HS-5 (cell line): ENCODE measurements at places on chromosomes 5 and 9.

GRCh38 chr9:127119320-127119709 lies 3.1 kb downstream of the ANGPTL2 start:
- no peak for DNase-seq

DNA sequence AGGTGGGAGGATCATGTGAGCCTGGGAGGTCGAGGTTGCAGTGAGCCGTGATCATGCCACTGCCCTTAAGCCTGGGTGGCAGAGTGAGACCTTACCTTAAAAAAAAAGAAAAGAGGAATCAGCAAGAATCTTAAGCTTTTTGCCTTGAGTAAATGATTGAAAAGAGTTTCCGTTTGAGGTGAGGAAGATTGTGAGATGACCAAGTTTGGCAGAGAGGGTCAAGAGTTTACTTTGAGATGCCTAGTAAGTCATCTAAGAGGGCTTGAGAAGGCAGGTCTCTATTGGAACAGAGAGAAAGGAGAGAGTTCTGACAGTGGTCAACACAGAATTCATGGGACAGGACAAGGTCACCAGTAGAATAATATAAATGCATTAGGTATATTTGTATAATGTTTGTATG lies 572.1 kb downstream of the TLE4 start:
- DNase-seq: no peak

GRCh38 chr9:121816845-121817450 lies 165.5 kb downstream of the DAB2IP start:
- no peak for DNase-seq

DNA sequence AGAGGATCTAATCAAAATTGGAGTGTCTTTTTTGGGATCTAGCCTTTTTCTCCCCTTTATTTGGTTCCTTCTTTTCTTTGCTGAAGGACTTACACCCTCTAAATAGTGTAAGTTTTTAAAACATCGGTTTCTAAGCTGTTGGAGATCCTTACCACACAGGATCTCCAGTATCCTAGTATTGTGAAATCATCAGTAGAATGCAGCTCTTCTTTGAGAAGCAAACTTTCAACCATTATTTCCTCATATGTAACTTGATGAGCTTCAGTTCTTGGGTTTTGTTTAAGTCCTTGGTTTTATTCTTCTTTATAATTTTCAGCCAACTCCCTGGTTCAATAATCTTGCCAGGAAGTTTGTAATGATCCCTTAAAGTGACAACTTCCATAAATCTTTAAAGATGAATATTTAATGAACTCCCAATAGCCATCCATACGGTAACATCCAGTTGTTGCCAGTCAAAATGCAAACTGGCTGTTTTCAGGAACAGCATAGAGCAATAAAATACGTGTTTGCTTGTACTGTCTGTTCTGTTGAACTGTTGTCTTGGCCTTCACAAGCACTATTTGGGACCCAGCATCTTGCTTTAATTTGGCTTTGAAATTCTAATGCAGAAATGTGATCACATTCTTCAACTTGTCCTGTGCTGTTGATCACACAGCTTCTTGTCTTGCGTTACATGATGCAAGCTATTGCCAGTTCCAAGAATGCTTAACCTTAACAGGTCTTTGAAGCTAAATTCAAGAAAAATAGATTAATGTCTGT lies 34.8 kb upstream of the TTC23L start:
- no peak for DNase-seq

DNA sequence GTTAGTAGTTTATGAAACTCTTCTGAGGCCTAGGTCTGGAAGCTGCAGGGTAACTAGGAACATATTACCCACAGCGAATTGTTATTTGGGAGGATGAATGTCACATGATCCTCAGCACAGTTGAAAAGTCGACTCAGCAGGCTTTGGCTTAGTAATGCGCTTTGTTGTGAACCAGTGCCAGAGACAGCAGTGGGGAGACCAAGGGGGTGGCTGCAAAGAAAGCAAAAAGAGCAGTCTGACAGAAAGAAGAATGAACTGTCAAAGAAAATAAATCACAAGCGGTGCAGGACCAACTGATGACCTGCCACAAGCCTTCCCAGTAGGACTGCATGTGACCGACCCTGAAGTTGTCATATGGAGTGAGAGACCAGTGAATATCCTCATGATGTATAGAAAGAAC lies 170.0 kb downstream of the CCDC171 start:
- DNase-seq: no peak

DNA sequence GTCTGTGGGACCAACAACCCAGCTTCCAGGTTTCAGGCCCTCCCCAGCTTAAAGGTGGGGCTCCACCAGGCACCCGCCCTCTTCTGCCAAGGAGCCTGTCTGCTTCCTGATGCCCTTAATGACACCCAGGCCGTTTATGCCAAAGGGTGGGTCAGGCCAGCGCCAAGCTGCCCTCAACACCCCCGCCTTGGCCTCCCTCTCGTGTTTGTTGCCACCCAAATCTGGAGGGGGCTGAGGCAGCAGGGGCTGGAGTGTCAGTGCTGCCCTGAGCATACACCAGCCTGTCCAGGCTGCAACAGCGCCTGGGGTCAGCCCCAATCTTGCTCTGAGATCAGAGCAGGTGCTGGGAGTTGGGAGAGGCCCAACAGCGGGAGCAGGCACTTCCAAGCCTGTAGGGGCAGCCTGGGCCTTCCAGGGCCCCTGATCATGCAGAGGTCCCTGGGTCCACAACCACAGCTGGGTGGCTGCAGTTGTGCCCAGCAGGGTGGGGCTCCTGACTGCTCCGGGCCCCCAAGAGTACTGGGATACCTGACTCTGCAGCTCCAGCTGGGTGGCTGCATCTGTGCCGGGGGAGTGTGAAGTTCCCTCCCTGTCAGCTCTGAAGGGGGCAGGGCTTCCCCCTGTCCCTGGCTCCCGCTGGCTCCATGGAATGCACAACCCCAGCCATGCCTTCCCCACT lies 34.5 kb upstream of the TYRP1 start:
- no peak for DNase-seq

DNA sequence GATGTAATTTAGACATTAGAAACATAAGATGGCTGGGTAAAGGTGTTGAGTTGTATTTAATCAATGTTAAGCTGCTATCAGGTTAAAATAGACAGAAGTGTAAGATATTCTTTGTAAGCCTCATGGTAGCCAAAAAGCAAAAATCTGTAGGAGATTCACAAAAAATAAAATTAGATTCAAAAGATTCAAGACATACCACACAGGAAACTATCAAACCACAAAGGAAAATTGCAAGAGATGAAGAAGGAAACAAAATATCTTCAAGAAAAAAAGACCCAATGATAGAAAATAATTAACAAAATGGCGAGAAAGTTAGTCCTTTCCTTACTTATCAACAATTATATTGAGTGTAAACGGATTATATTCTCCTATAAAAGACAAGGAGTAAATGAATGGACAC lies 15.3 kb downstream of the XRCC4 start:
- no peak for DNase-seq

- no peak for DNase-seq
Measured at GRCh38 chr9:113536483-113537228, 73.1 kb downstream of the RGS3 start.

DNA sequence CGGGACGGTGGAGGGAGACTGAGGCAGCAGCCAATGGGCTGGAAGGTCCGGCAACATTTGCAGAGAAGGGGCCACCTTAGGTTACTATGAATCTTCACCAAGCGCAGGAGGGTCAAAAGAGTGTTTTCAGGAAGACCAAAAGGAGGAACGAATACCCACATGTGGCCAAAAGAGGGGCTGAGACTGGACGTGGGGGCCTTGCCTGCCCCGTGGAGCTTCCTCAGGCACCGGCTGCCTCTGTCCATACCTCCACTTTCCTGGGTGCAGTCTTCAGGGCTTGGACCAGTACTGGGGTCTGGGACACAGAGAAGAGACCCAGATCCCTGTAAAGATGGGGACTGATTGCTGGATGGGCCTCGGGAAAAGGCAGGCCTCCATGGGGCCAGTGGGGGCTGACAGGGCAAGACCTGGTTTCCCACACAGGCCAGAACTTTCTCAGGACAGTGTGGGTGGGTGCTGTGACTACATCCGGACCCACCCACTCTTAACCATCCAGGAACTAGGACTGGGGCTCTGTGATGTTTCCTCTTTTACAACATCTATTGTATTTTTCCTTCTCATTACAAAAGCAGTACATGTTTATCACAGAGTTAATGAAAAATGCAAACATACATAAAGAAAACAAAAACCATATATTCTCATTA lies 294.7 kb downstream of the ZSWIM6 start:
- no peak for DNase-seq

DNA sequence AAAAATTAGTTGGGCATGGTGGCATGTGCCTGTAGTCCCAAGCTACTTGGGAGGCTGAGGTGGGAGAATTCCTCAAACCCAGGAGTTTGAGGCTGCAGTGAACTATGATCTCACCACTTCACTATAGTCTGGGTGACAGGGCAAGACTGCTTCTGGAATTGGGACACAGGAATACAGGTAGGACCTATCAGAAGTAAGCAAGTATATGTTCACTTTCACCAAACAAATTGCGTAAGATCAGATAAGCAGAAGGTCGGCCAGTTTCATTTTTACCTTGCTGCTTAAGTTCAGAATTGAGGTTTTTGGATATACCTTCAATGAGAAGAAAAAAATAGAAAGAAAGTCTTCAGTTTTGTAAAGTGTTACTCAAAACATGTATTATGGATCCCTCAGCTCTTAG lies 171.7 kb downstream of the MAT2B start:
- DNase-seq: no peak

DNA sequence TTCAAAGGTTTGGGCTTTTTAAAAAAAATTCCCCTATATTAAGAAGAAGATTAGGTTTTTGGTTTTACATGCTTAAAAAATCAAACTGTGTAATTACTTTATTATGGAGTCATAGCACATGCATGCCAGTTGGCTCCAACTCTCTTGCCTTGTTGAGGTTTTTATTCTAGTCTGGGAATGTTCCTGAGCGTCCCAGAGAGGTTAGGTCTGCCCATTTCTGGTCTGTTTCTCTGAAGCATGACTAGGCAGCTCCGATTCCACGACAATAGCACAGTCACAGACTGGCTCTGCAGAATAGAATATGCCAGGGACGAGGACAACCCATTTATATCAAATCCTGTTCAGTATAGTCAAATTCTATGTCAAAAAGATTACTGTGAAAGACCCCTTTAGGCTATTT lies 217.0 kb downstream of the PCSK5 start:
- DNase-seq: no peak

DNA sequence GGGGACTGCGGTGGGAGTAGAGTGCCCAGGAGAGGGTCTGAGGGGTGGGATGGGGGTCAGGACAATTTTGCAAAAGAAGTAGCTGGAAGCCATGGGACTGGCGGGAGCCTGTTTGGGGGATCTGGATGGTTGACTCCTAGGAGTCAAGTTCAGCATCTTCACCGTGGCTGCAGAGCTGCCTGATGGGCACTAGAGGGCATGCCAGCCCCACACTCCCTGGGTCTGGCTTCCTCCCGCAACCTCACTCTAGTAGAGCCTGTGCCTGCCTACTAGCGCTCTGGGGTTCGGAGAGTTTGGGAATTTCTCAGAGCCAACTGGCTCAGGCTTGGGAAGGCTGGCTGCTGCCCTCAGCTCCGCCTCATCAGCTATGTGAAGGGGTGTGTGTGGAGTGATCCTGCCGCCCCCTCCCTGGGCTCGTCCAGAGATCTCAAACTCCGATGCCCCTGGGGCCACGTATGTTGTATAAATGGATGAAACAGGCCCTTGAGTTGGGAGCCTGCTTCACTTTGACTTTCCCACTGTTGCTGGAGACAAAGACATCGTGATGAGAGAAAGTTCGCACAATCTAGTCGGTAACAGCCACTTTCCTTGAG lies 10.8 kb downstream of the TSPAN17 start:
- DNase-seq: no peak

- DNase-seq: no peak
Measured at GRCh38 chr9:32832346-32832745, 49.0 kb downstream of the TMEM215 start.

- DNase-seq: no peak
Measured at GRCh38 chr9:95425910-95426551, 90.7 kb downstream of the PTCH1 start.

DNA sequence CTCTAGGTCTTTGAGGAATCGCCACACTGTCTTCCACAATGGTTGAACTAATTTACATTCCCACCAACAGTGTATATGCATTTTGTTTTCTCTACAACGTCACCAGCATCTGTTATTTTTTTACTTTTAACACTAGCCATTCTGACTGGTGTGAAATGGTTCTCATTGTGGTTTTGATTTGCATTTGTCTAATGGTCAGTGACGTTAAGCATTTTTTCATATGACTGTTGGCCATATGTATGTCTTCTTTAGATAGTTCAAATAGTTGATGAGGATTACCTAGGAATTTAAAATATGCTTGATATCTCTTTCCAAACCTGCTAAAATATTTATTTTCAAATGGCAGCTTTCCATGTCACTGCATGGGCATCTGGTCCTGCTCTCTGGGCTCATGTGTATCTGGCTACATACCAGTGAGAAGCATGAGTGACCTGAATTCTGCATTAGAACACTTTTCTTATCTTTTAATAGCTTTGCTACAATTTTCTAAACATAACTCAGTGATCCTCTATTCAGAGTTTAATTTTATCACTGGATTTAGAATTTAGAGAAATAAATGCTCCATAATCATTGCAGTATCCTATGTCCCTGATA lies 95.8 kb upstream of the ADAMTS16 start:
- no peak for DNase-seq

GRCh38 chr5:173655196-173655797 lies 38.8 kb upstream of the BOD1 start:
- DNase-seq: no peak

- no peak for DNase-seq
Measured at GRCh38 chr9:69468380-69468779, 143.4 kb downstream of the ENTREP1 start.

GRCh38 chr9:134375011-134375390 lies 48.7 kb downstream of the RXRA start:
- no peak for DNase-seq

DNA sequence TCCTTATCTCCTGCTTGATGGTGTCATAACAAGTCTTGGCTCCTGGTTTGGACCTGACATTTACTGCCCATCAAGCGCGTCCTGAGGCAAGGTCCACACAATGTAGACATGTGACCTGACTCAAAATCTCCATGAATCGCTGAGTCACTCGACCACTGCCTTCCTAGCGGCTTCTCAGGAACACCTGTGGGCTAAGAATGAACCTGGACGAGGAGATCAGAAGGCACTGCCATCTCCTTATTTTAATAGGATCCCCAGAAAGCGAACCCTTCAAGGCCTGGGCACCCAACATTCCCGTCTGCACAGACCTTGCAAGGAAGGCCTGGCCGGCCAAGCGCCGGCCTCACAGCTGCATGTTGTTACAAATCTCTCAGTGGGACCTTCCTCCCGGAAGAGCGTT lies 60.6 kb upstream of the IRX1 start:
- DNase-seq: no peak
